Activated T-cell treated with anti-CD3 and anti-CD28 coated beads, Interleukin-2, amount 50 U/mL, for 1 hour (primary cell): ENCODE measurements at places on chromosomes 5 and 9.

GRCh38 chr9:69674716-69675438 lies 2.7 kb upstream of the APBA1 start:
- DNase-seq: no peak

- no peak for DNase-seq
These were observed 47.6 kb downstream of the PRELID2 start for GRCh38 chr5:145787507-145787906.

GRCh38 chr5:180370861-180371641 lies 17.9 kb upstream of the GFPT2 start:
- DNase-seq: no peak

GRCh38 chr9:96044401-96044800 lies 168.9 kb downstream of the ERCC6L2 start:
- no peak for DNase-seq

GRCh38 chr5:180782748-180783147 lies 19.9 kb downstream of the MGAT1 start:
- DNase-seq: no peak

DNA sequence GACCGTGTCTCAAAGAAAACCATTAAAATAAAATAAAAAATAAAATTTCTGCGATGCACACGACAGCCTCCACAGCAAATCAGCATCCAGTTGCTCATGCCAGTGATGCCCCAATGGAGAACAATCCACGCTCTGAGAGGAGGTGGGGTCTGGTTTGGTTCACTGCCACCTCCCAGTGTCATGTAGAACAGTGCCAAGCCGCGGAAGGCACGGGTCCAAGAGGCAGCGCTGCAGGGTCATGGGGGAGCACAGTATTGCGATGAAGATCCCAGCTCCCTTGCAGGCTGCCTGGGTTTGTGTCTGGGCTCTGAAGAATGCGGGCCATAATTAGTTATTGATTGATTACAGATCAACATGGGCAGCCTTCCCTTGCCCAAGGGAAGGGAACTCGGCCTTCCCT lies 6.1 kb upstream of the CACFD1 start:
- DNase-seq: no peak

DNA sequence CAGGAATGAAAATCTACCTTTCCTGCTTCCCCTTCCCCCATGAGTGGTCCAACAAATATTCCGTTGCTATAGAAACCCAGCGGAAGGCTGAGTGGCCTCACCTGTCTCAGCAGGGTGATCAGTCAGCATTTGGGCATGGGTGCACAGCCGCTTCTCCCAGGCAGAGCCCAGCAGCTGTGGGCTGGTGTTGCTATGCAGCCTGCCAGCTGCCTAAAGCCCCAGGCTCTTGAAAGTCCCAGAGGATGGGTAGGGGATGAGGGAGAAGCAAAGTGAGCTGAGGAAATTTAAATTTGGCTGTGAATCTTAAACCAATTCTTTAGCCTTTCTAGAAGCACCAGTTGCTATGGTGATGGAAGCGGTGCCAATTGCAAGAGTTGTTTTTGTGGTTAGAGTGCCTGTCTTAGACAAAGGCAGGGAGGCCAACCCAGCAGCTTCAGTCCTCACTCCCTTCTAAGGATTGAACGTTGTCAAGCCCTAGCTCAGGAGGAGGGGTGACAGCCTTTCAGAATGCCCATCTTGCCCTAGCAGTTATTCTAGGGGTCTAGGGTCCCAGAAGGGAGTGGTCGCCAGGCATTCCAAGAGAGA lies 151.5 kb upstream of the PITX1 start:
- DNase-seq: no peak

GRCh38 chr5:157540707-157541446 lies 34.7 kb downstream of the ADAM19 start:
- peak; percentile 42 for DNase-seq

DNA sequence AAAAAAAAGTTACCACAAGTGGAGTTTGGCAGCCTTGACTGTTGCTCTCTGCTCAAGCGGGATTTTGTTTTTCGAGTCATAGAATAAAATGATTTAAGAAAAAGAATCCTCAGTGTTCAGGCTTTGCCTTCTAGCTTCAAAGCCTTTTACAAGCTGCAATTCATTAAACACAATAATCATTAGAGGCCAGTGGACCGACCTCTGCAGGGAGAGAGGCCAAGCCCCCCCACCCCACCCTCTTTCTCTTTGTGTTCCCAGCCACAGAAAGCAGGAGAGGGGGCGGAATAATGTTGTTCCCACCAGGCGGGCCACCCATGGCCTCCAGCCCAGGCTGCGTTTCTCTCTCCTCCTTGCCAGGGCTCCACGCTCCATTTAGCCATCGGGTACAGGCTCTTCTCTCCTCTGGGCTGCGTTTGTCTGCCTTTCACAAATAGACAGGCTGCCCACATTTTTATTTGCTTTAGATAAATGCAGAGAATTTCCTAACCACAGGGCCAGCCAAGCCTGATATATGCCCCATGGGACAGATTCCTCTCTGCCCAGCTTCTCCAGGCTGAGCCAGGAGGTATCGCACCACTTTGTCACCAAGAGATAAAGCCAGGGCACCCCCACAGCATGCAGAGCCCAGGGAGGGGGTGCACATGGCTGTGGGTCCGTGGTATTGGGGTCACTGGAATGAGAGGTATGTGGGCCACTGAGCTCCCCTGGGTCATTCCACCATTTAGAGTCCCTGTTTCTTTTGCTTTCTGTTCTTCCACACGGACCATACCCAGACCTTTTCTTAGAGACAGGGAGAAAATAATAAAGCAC lies 318.8 kb downstream of the PIK3R1 start:
- DNase-seq: no peak

DNA sequence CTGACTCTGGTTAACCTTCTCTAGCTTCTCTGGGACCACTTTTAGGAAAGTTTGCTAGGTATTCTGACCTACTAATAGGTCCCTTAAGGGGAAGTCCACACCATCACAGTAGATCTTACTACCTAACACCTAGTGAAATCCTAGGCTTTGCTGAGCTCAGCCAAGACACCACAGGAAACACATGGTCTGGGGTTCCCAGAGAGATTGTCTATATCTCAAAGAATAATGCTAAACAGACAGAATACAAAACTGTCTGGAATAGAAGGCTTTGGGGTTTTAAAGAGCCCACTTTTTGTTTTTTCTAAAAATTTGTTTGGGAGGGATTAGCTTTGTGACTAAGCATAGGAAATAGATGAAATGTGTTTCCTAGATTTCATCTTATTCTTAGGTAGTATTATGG lies 395.1 kb downstream of the ARHGEF28 start:
- DNase-seq: no peak

- DNase-seq: no peak
These were observed 2.6 kb downstream of the RNF44 start for GRCh38 chr5:176534640-176535039.

GRCh38 chr9:110536822-110537221 lies 42.7 kb downstream of the SVEP1 start:
- no peak for DNase-seq

DNA sequence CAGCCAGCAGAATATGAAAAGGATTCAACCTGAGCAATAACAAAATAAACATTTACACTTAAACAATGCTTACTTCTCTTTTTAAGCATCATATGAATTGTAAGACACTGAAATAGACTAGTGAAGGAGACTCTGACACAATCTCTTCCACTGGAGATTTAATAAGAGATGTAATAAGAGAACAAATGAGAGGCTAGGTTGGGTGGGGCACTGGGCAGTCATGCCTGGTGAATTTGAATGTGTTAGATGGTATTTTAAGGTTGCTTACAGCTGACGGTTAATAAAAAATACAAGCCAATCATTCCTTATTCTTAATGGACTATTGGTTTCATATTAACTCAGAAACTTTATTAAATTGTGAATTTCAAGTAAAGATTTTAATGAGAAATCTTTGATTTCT lies 105.9 kb upstream of the TARS1 start:
- DNase-seq: no peak

DNA sequence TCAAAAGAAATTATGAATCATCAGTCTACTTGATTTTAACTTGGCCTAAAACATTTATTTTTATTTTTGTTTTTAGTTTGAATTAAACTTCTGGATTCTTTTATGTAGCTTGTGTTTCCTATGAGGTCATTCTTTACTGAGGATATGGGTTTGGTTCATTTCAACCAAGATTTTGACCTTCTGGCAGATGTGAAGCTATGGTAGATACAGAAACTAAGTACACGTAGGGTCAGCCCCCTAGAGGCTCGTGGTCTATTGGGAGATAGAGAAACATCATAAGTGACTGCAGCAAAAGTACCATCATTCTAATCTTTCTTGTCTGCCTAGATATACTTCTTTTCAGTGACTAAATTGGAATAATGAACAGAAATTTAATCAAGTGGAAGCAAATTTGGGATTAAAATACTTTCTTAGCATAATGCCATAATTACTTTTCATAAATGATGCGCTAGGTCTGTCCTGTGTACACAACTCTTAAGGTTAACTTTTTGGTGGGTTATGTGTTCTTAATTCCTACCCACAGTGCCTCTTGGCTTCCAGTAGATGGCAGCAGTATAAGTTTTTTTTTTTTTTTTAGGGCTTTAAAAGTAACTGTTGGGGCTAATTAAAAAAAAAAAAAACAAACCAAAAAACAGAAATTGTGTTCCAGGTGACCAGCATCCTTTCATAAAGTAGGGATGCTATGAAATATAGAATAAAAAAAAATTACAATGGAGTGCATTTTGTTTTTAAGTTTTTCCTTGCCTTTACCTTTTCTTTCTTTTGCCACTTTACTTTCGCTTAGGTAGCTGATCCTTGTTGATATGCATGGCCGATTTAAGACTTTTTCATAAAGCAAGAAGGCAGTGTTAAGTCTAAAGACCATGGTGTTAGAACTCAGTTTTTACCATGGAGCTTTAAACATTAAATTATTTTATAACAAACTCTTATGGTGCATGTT lies 49.9 kb downstream of the LRRTM2 start:
- no peak for DNase-seq

- DNase-seq: no peak
These were observed 37.0 kb upstream of the VDAC1 start for GRCh38 chr5:134041570-134042411.
